Vagina (tissue), 2 donors: ENCODE measurements at places on chromosomes 1 and 21. TPM values are rescaled to one million over a fixed set of nuclear protein-coding genes. Genes with fewer than 3 reads are reported as not detected.

DNA sequence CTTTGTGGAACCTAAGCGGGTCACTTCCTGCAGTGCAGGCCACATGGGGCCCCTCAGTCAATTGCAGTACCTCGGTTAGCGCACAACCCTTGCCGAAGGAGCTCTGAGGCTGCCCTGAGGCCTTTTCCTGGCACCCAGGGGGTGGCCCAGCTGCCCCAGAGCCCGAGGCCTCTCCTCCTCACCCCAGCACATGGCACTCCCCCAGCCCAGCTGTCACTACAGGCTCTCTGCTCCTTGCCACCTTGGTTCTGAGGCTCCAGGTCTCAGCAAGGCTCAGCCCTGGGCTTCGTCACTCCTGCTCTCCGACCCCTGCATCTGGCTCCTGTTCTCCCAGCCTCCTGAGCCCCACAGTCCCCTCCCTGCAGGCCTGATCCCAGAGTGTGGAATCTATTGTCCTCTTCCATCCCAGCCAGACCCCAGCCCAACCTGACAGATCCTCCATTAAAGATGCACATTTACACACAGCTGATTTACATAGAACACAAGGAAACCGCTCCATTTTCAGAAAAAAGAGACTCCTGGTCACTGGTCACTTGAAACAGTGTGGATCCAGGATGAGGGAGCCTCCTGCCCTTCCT, 192.8 kb upstream of the POU3F1 start:
- no peak for DNase-seq

GRCh38 chr1:235737751-235738150, 88.2 kb upstream of the GNG4 start:
- DNase-seq = no peak

Gene PSRC1
- total RNA-seq = 5.4 TPM

Gene NUP210L
- total RNA-seq = not detected

Gene PPIE
- total RNA-seq = 32.4 TPM

Gene TDRD5
- not detected for total RNA-seq

DNA sequence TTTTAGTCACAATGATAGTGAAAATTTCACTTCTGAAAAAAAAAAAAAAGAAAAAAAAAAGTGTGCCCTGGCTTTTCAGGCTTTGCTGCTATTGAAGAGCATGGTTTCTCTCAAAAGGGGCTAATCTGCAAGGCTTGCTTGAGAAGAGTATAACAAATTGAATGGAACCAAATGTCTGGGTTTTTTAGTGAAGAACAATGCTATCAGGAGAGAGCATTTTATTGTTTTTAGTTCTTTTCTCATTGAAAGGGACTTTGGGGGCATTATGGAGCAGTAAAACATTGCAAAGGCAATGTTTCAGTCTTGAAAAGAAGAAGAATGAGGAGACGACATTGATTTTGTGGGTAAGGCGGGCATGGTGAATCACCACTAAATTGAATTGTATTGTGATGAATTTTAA, 28.2 kb downstream of the VCAM1 start:
- no peak for DNase-seq
